Pulmonary artery endothelial cell (primary cell): ENCODE measurements at places on chromosomes 2 and 18. TPM values are rescaled to one million over a fixed set of nuclear protein-coding genes. Genes with fewer than 3 reads are reported as not detected.

DNA sequence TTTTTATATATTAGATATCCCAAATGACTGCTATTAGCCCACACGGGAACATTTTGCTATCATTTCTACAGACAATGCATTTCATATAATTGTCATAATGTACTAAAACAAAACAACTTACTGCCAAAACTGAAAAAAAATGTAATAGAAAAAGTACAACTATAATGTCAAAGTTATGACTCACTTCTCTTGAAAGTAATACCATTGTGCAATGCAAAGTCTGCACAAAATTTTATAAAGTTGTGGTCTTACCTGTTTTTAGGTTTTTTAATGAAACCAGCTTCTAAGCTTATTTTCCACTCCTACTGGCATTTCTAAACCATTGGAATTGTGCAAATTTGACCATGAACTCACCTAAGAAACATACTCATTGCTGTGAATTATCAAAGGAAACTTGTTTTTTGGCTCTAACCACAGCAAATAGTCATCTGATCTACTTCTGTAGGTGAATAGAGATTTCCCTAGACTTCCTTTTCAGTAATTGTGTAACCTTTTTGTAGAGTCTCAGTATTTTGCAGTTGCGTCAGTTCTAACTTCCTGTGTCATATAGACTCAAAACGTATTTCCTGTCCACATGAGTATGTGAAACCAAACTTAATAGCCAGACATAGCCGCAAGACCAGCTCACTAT lies 31.9 kb upstream of the TFPI start:
- DNase-seq, result no peak

Gene MRO
- not detected in 2 replicates for total RNA-seq

GRCh38 chr2:150681120-150681804 lies 193.8 kb upstream of the RND3 start:
- peak; percentile 32 for DNase-seq

DNA sequence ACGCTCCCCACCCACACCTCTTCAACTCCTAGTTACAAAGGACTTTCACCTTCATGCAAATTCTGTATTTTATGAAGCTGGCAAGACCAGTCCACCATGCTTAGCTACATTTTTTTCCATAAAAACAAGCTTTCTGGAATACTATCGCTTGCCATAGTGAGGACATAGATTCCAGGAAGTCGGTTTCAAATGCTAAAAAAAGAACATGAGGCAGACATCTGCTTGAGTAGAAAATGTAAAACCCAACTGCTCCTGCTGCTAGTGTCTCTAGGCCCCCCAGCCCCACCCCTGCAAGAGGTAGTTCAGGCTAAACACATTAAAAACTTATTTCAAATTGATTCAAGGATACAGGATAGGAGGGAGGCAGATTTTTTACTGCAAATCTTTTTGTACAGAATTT lies 148.9 kb downstream of the SMAD2 start:
- no peak for DNase-seq

Gene IFIH1
- total RNA-seq, result 7.3 and 13.7 TPM in 2 replicates
